Stimulated activated CD8-positive, alpha-beta memory T cell treated with anti-CD3 and anti-CD28 coated beads, Interleukin-2, amount 100 ng/mL, for 1 hour (primary cell): ENCODE measurements at places on chromosomes 7 and 10.

GRCh38 chr7:20235288-20235687, 18.1 kb upstream of the MACC1 start:
- no peak for DNase-seq

- DNase-seq = no peak
These were observed 308.4 kb upstream of the PRKCQ start for GRCh38 chr10:6888434-6888833.

DNA sequence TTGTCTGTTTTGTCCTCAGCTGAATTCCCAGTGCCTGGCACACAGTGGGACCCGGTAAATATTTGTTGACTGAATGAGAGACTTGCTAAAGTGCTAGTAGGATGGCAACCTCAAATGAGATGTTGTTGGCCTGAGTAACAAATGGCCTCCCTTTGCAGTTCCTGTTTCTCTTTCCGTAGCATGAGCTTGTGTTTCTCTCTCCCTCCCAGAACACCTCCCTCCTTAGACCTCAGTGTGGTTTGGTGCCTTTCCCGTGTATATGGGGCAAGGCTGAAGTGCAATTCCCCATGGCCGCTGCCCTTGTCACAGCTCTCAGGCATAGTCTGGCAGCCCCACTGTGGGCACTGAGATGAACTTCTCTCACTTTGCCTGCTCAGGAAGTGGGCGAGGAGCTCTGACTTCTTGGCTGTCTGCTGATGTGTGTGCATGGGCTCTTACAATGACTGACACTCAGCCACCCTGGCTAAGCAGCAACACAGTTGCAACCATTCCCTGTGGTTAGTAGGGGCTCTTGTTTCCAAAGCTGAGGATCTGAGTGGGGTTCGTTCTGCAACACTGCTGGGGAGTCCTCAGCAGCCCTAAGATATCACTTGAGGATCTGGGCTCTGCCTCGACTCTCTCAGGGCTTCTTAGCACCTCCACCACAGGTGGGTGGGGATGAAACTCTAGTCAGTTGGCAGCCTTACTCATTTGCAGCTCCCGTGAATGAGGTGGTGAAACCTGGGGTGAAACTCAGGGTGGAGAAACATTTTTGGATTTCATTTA, 136.1 kb downstream of the ICA1 start:
- peak; percentile 47 for DNase-seq

- no peak for DNase-seq
These were observed 236.0 kb downstream of the SEMA3D start for GRCh38 chr7:84950836-84951235.

DNA sequence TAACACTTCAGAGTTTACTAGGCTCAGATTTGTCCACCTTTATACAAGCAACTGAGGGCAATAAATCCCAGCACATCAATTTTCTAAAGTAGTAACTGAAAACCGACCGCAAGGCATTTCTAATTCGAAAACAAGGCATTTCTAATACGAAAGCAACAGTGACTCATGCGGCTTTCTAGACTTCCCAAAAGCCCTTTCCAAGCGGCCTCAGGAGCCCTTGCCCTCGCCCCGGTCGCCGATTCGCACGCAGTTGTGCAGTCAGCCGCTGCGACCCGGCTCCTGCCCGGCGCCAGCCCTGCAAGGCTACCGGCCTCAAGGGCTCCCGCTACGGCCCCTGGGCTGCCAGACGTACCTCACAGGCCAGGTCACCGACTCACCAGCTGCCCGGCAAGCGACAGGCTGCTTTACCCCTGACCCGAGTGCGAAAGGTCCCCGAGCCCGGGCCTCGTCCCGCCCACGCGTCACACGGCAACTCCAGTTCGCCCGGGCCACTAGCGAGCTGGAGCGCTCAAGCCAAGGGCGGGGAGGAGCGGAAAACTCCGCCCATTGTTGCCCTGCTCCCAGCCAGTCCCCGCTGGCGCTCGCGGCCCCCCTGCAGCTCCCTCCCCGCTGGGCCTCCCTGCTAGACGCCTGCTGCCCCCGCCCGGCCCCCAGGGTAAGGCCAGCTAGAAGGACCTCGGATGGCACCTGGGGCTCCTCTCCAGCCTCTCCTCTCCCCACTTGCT, 7.3 kb downstream of the NCOA4 start:
- DNase-seq = peak; percentile 59

- no peak for DNase-seq
These were observed 369 bp upstream of the SCIN start for GRCh38 chr7:12570168-12570533.

DNA sequence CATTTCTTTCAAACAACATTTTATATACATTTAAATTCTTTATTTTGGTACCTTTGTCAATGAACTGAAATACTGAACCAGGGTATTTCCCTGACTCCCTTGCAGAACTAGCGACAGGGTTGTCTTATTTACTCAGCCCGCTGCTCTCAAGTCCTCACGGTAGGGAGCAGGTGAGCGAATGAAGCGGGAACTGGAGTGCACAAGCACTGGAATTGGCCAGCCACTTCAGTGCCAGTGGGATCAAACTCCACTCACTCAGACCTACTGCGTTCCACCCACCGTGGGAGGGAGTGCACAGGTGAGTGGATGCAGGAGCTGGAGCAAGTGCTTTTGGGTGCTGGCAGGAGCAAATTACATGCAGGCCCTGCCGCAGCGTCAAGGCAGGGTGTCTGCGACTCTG, 28.1 kb upstream of the NEUROD6 start:
- no peak for DNase-seq

DNA sequence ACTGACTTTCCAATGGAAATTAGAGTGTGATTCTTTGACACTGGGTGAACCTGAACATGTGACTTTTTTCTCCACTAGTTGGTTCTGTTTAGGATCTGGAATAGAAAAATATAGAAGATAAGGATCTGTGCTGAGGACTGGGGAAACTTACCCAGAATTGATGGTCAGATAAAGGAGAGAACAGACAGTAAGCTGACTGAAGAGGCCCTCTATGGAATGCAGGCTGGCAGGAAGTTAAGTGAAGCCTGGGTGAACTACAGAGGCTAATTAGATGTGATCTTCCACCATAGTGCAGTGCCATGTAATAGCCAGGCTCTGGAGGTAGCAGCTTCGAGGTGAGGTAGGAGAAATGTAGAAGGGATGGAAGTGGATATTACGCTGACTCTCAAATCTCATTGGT, 455.3 kb downstream of the PLXDC2 start:
- no peak for DNase-seq

GRCh38 chr10:66782776-66783175, 143.1 kb upstream of the LRRTM3 start:
- no peak for DNase-seq

DNA sequence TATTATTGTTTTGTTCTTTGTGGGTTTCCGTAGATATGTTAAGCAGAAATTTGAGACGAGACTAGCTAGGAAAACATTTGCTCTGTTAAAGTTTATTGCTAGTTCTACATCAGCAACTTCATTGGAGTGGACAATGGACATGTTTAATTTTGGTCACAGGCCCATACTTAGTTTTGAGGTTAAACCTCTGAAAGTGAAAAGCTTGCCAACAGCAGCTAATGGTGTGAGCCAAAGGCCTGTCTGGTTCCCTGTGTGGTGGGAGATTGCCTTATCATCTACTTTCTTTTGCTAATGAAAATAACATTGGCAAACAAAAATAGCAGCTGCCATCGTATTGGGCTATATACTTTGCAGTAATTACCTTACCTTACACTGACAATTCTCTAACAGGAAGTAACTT, 388.4 kb upstream of the FZD8 start:
- no peak for DNase-seq

DNA sequence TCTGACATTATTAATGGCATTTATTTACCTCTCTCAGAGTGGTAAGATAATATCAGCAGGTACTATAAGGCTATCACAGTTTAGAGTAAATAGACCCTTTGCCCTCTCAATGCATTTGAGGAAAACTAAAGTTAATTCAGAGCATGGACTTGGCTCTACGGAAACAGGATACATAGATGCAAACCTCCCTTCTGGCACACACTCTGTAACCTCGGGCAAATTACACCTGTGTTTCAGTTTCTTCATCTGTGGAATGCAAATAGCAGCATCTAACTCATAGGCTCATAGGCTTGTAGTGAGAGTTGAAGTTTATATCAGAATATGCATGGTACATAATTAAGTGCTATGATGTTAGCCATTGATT, 5.6 kb downstream of the RAPGEF5 start:
- DNase-seq = no peak

DNA sequence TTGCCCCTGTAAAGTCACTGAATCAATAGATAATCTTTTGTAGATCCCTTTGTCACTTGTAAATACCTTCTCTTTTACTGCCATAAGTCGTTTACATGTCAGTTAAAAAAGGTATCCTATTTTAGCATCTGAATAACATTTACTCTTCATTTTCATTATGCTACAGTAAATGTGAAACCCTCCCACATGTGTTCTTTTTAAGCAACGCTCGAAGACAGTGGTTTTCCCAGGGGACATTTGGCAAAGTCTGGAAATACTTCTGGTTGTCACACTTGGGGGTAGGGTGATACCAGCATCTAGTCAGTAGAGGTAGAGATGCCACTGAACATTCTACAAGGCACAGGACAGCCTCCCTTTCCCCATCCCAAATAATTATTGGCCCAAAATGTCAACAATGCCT, 23.7 kb downstream of the ATAD1 start:
- DNase-seq = no peak

DNA sequence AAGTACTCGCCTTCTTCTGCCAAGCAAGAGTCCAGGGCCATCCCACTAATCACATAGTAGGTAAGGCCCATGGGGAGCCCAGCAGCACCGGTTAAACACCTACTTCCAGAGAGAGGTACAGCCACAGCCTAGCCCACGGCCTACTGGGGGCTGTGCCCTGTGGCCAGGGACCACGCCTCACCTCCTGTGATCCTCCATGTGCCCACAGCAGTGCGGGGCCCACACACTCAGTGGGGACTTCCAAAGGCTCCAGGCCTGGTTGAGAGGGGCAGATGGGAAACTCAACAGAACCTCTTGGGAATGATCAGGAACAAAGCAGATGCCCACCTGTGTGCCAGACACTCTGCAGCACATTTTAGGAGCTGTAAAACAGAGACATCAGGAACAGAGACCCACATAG, 19.7 kb downstream of the AFAP1L2 start:
- DNase-seq = no peak

DNA sequence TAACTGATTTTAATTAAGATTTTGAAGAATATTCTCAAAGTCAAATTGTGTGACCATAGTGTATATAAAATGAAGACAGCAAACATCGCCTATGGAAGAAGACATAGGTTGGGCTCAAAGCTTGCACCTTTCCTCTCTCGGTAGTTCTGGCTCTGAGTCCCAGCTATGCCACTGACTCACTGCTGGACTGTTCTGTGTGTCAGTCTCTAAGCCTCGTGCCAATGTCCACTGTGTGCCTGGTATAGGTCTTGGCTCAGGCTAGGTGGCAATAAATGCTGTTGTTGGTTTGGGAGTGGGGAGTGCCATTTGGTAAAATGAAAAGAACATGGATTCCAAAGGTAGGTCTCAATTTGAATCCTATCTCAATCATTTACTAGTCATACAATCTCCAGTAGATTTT, 137.5 kb upstream of the RHEB start:
- no peak for DNase-seq

GRCh38 chr7:83161899-83162401, 734 bp downstream of the PCLO start:
- no peak for DNase-seq

GRCh38 chr10:1048349-1048731, 579 bp downstream of the IDI1 start:
- no peak for DNase-seq

DNA sequence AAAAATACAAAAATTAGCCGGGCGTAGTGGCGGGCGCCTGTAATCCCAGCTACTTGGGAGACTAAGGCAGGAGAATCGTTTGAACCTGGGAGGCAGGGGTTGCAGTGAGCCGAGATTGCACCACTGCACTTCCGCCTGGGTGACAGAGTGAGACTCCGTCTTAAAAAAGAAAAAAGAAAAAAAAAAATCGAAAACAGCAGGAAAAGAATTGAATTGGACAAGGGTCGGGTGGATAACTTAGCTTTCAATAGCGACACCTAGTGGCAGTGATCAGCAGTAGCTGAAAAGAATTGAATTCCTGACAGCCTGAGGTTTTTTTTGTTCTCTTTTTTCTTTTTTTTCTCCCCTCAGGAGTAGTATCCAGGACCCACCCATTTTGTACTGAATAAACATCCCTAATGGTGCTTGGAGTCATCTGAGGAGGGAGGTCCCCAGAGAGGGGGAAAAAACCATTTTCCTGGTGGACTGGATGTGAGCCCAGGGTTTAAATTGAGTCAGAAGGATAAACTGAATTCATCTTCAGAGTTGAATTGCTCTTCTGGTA, 55.1 kb downstream of the CYCS start:
- no peak for DNase-seq

- DNase-seq = no peak
These were observed 73.3 kb downstream of the THSD7A start for GRCh38 chr7:11758627-11759111.

GRCh38 chr10:5292196-5292735, 72.5 kb upstream of the UCN3 start:
- no peak for DNase-seq

- no peak for DNase-seq
These were observed 19.1 kb downstream of the TRUB1 start for GRCh38 chr10:114957122-114957521.

GRCh38 chr7:74149603-74150002, 24.6 kb upstream of the EIF4H start:
- DNase-seq = no peak

GRCh38 chr10:1315178-1315577, 259.0 kb downstream of the WDR37 start:
- no peak for DNase-seq

DNA sequence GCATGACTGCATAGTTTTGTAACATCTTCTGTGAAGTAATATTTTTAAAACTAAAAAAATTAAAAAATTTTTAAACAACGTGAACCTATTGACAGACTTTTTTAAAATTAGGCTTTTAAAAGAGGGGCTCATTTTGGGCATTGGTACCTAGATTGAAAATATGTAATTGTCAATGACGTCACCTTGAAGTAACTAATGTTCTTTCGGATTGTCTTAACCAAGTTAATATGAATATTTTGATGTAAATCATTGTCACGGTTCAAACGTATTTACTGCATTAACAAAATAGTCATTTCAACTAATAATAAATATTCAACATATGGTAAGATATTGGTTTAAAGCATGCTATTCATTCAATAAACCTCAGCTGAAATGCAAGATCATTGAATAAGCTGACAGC, 719.8 kb downstream of the ANKRD7 start:
- DNase-seq = no peak

DNA sequence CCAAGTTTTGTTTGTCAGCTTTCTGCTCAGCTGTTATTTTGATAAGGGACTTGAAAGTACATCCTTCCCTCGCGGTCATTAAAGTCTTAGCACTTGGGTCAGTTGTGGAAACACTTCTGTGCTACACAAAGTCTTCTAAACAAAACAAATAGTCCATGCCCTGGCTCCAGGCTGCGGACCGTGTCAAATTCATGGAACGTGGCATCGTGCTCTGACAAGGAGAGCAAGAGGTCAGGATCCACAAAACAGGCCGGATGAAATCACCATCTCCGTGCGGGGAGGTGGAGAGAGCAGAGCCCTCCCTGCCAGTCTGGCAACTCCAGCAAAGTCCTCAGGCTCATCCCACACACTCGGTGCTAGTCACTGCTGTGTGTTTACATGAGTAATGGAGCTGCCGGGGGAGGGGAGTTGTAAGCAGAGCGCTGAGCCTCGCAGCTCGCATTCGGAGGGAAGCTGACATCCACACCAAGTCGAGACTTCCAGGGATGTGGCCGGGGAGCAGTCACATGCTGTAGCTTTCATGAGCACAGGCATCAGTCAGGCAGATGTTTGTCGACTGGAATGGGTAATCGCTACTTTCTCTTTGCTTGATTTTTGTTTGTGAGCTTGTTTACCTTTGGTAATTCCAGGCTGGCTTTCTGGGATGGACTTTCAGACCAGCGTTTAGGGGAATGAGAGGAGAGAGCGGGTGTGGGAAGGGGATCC, 147.6 kb downstream of the ARID5B start:
- DNase-seq = no peak

GRCh38 chr10:51488766-51489408, 210.5 kb downstream of the CSTF2T start:
- no peak for DNase-seq
